ENCODE measurements at places on chromosomes 1 and 21.

DNA sequence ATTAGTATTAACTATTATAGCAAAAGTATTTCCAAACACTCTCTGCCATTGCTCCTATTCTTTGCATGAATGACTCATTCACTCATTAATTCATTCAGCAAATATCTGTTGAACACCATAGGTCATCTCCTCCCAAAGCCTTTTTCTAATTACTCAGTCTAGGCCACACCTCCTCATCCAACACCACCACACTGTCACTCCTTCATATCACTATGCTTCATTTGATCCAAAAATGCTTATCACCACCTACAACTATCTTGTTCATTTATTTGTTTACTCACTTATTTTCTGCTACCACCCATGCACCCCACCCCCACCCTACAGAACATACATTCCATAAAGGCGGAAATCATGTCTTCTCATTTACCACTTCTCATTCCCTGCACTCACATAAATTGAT is 94.4 kb upstream of the TNFSF4 start:
- DNase-seq = no peak

DNA sequence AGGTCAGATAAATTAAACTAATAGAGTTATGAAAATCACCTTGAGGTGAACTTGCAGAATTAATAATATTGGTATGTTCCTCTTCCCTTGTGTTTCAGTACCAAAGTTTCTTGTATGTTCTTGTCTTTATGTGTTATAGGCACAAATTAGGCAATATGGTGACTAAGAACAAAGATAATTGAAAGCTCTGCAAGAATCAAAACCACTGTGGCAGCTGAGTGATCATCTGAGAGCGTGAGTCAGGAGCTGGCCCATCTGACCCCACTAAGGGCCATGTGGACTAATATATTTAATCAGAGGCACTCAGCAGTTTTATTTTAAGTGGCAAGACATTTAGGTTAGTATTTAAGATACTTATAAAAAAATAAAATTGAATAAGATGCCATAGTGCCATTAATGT is 12.8 kb upstream of the CASQ2 start:
- no peak for DNase-seq

DNA sequence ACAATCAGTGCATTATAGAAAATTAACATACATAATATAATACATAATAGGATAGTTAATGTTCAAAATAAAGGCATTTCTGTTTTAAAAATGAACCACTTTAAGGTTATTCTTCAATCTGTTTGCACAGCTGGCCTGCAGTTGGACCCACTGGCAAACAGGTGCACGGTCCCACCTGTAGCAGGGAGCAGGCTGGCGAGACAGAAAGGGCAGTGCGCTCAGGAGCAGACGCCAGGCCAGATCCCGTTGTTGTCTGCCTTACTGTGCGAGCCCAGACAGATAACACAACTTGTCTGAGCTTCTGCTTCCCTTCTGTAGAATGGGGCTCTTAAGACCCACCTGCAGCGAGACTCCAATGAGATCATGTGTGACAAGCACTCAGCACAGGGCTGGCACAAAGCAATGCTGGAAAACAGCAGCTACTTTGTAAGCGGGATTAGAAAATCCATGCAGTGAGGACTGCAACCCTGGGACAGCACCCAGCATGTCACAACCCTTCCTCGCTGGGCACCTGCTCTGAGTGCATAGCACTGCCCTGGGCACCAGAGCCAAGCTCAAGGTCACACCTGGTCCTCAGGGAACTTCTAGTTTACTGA is 33.5 kb downstream of the VPS26C start:
- DNase-seq = no peak

DNA sequence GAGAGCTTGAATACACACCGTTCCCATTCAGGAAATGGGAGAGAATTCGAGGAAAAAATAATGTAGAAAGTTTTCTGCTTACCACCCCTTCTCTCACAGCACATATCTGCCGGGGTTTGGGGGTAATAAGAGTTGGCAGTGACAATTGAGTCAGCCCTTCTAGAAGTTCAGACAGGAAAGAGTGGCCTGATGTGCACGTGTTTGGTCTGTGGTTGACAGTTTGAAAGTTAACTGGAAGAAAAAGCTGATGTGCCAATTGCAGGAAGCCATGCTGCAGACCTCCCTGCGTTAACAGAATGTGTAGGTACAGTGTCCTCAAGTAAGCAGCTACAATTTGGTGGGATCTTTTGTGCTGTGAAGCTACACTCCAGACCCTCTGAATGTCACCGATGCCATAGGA is 50.9 kb downstream of the DHX9 start:
- DNase-seq = no peak

GRCh38 chr1:229714964-229715603 is 89.0 kb downstream of the URB2 start:
- no peak for DNase-seq

DNA sequence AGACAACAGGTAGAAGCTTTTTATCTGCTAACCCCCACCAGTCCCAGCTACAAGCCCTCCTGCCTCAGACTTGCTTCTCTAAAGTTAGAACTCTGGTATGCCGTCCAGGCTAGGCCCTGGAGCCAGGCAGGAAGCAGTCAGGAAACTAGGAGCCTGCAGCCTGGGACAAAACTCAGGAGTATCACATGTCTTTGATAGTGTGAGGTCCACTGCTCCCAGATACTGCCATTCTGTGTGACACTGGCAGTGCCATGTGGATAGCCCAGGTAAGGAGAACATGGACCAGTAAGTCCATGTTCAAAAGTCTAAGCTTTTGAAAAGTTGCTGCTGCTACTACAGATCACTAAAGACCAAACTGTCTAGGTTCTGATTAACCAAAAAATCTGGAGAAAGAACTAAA is 45.4 kb downstream of the NPHS2 start:
- no peak for DNase-seq

DNA sequence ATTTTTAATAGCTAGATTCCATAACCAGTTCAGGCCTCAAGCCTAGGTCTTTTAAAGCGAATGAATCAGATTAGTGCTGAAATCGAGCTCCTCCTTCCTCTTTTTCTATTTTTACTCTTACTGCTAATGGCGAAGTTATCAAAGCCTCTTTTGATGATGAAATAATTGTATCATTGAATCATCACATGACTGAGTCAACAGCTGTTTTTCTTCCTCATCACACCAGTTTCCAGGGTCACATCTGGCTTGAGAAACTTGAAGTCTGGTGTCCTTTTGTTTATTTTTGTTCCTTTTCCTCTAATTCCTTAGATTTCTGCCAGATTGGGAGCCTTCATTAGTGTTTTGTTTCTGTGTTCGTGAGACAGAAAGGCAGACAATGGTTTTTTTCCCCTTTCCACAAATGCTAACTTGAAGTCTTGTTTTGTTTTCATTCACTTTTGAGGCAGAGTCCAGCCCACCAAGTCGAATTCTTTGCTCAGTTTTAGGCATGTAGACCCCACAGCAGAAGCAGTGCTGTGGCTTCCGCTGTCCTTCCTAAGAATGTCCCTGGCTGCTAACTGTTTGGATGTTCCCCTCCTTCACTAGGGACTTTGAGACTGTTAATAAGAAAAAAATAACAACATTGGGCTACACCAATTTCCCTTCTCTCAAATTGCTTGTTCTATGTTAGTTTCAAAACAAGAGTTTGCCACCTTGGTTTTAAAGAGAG is 51.9 kb upstream of the FMOD start:
- no peak for DNase-seq
